ENCODE measurements at places on chromosomes 2 and 18. TPM values are rescaled to one million over a fixed set of nuclear protein-coding genes. Genes with fewer than 3 reads are reported as not detected.

SNRNP27 gene
- total RNA-seq = 32.7 TPM

GULP1 gene
- total RNA-seq = 3.5 TPM

CXCR4 gene
- total RNA-seq = 5.8 TPM

ASIC4 gene
- total RNA-seq = not detected

DARS1 gene
- total RNA-seq = 41.7 TPM

TEX44 gene
- total RNA-seq = not detected

STPG4 gene
- total RNA-seq = 0.47 TPM

OTOS gene
- total RNA-seq = not detected

IL36B gene
- not detected for total RNA-seq

SLC39A6 gene
- 11.0 TPM for total RNA-seq

CTAGE1 gene
- total RNA-seq = not detected

POTEI gene
- 0.08 TPM for total RNA-seq

CELF4 gene
- total RNA-seq = 0.85 TPM

GRCh38 chr18:25467226-25467987 is 115.4 kb upstream of the ZNF521 start:
- no peak for DNase-seq

GRCh38 chr2:55843096-55843993 is 80.2 kb downstream of the EFEMP1 start:
- peak; percentile 53 for DNase-seq

GRCh38 chr2:54968561-54969218 is 81.6 kb downstream of the RTN4 start:
- no peak for DNase-seq

DNA sequence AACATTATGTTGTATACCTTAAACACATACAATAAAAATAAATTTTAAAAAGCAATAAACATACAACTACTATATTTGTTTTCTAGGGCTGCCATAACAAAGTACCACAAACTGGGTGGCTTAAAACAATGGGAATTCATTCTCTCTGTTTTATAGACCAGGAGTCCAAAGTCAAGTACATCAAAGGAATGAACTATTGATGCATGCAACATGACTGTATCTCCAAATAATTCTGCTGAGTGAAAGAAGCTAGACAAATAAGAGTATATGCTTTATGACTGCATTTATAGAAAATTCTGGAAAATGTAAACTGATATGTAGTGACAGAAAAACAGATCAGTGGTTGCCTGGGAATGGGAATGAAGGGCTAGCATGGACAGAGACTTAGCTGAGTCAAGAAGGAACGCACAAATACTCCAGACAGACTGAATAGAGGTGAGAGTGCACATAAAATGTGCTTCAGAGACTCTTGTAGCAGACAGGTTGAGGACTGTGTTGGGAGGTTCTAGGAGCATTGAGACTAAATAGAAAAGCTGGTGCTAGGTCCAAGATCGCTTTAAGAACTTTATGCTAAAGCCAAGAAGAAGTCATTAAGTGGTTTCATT is 11.0 kb upstream of the PLA2R1 start:
- no peak for DNase-seq

DNA sequence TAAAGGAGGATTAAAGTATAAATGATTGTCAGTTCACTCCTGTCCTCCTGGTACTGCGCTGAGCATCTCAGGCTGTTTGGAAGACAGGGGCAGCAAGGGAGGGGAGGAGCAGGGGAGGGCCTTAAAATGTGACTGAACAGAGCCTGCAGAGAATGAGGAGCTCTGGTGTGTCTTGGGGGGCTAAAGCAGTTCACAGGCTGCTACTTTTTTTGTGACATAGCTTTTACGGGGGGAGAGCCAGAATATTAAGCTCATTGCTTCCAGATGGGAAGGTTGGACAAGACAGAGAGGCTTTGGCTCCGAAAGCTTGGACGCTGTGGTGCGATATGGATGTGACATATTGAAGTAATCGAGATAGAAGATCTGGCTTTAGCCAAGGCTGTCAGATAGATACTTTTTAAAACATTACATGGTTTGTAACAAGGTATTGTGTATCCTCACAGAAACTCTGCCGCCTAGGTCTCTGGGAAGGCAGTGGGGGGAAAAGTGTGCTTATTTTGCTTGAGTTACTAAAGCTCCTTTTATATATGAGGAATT is 40.5 kb downstream of the RDH14 start:
- no peak for DNase-seq

DNA sequence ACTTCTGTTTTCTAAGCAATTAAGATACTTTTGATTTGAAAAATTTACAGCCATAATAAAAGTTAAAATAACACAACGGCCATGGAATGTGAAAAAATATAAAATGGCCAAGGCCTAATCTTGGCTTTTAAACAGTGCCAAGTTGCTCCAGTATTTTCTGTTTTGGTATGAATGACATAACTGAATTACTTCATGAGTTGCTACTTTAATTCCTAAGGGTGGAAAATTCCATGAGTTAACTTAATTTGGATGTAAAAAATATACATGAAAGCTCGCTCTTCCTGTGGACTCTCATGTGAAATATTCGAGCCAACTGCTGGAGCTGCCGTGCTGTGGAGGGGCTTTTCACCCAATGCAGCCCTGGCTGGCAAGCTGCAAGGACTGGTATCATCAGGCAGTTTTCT is 286.0 kb upstream of the CCDC68 start:
- DNase-seq = no peak

DNA sequence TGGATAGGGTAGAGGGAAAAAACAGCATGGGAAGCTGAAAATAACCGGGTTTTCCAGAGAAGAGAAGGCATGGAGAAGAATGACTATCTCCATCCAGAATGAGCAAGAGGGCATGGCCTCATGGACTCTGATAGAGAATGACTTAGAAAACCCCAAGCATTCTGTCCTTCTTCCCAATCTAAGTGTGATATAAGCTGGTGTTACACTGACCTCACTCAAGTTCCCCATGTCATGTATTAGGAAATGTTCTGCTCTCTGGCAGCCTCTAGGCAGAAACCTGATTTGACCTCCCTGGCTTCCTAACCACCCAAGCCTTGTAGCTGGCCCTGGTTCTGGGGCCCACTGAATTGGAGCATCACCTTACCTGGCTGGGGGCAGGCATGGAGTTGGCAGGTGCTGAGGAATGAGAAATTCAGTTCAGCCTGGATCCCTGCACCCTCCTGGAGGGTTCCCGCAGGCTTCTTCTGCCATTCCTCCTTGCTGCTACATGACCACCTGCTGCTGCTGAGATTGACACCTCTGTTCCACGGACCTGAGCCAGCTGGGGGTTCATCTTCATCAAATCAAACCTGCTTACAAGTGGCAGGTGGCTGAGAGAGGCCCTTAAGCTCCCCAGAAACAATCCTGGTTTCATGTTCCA is 5.2 kb upstream of the SIGLEC15 start:
- DNase-seq = no peak

- no peak for DNase-seq
Measured at GRCh38 chr2:134327367-134327766, 73.5 kb downstream of the MGAT5 start.

DNA sequence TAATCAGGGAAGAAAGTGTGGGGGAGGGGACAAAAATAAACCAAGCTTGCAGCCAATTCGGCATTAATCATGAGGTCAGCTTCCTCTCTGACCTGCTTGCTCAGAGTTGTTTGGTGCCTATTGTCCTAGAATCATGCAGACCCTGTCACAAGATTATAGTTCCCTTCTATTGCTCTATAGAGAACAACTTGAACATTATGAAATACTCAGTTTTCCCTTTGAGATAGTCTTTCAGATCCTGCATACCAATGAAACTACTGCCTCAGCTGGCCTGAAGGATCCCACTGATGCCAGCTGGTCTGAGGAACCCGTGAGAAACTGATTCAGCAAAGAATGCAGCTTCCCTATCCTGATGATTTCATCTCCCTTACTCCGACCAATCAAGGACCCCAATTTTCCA is 955 bp upstream of the BBS5 start:
- DNase-seq = no peak

GRCh38 chr18:70295192-70296188 is 6.6 kb downstream of the SOCS6 start:
- no peak for DNase-seq

DNA sequence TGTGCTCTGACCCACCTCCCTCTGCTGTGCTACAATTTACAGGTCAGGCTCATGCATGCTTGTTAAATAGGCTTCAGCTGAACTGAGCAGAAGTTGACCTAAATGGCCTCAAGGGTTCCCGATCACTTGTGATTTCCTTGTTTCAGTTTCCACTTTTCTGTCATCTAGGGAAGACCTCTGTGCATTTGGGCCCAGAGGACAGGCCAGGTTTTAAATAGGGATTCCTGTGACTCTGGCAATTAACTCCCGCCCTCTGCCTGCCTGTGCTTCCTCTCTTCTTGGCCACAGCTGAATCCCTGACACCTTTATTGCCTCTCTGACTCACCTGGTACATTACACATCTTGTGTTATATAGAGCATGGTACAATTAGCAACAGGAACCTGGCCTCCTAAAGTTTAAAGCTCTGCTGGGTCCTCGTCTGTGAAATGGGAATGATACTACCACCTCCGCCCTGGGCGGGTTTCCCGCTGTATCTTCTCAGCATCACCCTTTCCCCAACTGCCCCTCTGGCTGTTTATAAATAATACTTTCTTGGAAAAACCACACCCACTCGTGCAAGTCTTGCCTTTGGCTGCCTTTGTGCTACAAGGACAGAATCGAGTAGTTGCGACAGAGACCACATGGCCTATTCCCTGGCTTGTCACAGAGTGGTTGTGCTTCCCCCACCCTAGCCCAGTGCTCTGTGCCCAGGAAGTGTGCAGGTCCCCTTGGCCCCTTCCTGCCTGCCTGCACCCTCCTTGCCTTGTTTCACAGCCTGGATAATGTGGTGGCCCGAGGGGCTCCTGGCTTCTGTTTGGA is 7.9 kb downstream of the CABLES1 start:
- peak; percentile 80 for DNase-seq

GRCh38 chr18:79828258-79828657 is 30.5 kb downstream of the KCNG2 start:
- DNase-seq = no peak

GRCh38 chr2:188293601-188294351 is 2.1 kb downstream of the GULP1 start:
- peak; percentile 77 for DNase-seq

- no peak for DNase-seq
Measured at GRCh38 chr2:28252311-28252710, 140.3 kb upstream of the FOSL2 start.

DNA sequence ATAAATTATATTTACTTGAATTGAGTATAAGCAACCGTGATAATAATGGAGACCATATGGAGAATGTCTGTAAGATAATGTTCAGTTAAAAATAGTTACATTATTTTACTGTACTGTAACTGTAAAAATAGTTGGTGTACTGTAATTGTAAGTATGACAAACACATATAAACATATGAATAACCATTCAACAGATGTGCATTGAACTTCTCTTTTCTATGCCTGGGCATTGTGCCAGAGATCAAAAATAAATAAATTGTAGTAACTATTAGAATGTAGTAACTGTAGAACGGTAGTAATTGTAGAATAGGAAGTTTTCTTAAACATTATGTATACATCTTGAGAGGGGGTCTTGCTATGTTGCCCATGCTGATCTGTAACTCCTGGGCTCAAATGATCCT is 287.4 kb upstream of the EPAS1 start:
- DNase-seq = no peak

DNA sequence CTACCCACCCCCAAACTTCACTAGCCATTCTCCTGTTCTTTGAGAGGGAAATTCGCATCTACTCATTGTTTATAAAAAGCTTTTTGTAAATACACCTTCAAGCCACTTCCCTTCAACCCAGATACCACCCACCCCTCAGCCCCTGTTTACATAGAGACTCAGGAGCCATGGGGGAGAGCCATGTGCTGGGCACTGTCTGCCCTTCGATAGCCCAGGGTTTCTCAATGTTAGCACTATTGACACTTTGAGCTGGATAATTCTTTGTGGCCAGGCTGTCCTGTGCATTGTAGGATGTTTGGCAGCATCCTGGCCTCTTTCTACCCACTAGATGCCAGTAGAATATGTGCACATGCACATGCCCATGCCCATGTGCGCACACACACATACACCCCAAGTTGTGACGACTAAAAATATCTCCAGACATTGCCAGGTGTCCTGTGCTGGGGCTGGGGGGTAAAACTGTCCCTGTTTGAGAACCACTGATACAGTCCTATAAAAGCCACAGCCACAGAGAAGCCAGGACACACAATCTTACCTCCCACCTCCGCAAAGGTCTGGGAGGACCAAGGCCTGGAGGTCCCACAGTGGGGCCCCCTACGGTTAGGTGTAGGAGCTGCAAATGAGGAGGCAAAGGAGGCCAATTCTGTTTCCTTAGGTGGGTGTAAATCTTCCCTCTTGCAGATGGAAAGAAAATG is 44.5 kb upstream of the ASPRV1 start:
- DNase-seq = no peak

GRCh38 chr2:54588244-54588899 is 132.2 kb downstream of the SPTBN1 start:
- DNase-seq = no peak

GRCh38 chr2:8433390-8433789 is 248.5 kb upstream of the ID2 start:
- no peak for DNase-seq

GRCh38 chr2:39851651-39852110 is 72.6 kb upstream of the THUMPD2 start:
- no peak for DNase-seq

DNA sequence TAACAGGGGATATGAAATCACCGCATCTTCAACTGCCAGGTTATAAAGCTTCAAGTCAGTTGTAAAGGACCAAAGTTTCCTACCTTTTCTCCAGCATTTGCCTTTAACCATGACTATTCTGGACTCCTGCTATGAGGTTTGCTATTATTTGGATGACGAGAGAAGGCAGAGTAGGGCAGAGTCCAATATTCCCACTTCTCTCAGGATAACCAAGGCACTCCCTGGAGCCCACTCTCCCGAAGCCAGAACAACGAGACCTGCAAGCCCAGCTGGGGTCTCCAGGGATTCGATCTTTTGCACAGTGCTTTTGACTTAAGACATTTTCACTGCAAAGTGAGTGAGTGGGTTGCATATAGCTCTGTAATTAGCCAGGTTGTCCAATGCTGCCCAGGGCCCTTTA is 77.1 kb upstream of the ZNF397 start:
- no peak for DNase-seq

DNA sequence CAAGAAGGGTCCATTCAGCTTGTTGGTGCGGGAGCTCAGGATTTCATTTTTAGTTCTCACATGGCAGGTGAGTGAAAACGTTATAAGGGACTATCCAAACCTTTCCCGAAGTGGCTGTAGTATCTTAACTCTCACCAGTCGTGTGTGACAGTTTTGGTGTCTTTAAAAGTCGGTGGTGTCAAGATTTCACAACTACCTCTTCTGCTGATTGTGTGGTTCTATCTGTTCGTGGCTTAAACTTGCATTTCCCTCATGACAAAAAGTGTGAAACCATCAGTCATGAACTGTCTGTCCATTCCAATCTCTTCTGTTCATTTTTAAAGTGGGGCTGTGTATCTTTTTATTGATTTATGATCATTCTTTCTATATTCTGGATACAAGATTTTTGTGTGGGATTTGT is 3.8 kb upstream of the AQP12B start:
- DNase-seq = no peak

GRCh38 chr18:55142410-55142809 is 183.1 kb upstream of the CCDC68 start:
- no peak for DNase-seq

- DNase-seq = no peak
Measured at GRCh38 chr2:161238265-161238559, 70.0 kb upstream of the PSMD14 start.

Data from left colon (tissue), 2 donors.